ENCODE measurements at places on chromosomes 2 and 18. TPM values are rescaled to one million over a fixed set of nuclear protein-coding genes. Genes with fewer than 3 reads are reported as not detected.

The NEU2 gene
- not detected for polyA plus RNA-seq

The TRIM43 gene
- 0.09 TPM for polyA plus RNA-seq

GRCh38 chr2:64950226-64951160 lies 38.7 kb upstream of the SLC1A4 start:
- DNase-seq = peak; percentile 78

GRCh38 chr2:105299290-105299689 lies 30.2 kb downstream of the TGFBRAP1 start:
- DNase-seq = no peak

The RABL2A gene
- 10.6 TPM for polyA plus RNA-seq

The LRRC30 gene
- not detected for polyA plus RNA-seq

DNA sequence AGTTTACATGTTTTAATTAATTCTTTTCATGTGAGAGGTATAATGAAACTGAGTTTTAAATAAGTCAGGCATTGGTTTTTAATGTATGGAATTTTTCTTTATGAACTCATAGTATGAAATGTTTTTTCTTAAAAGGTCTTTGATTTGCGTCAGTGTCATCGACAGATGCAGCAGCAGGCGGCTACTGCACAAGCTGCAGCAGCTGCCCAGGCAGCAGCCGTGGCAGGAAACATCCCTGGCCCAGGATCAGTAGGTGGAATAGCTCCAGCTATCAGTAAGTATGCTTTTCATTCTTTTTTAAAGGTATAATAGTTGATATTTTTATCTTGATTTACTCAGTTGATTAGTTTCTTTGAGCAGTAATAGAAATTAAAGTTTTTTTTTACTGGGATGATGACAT lies 46.5 kb downstream of the SMAD4 start:
- no peak for DNase-seq

- DNase-seq = no peak
Measured at GRCh38 chr2:163138947-163139346, 300.4 kb upstream of the KCNH7 start.

GRCh38 chr2:236107536-236107935 lies 60.6 kb downstream of the GBX2 start:
- DNase-seq = no peak

The KIF5C gene
- polyA plus RNA-seq = 0.06 TPM
